Sigmoid colon (tissue), 7 donors: ENCODE measurements at places on chromosomes 12 and 14. TPM values are rescaled to one million over a fixed set of nuclear protein-coding genes. Genes with fewer than 3 reads are reported as not detected.

DNA sequence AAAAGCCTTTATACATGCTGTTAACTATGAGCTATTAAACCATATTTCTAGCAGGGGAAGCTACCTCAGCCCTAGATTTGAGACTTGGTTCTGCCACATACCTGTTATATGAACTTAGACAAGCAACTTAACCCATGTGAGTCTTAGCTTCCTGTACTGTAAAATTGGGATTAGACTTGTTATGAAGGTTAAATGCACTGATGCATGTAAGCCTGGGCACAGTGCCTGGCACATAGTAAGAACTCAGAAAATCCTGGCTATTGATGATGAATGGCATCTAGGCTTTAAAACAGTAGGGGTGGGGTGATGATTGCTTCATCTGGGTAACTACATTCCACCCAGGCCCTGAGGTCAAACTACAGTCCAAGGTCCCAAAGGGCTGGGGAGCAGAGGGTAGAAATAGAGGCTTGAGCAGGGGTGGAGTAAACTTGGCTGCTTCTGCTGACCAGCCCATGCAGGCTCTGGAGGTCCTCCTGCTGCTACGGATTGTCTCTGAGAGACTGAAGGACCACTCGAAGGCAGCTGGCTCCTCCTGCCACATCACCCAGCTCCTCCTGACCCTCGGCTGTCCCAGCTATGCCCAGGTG, 11.3 kb downstream of the ESPL1 start:
- no peaks in the 10 kb centered on the region for H3K27me3 ChIP-seq
- no peak for DNase-seq
- H3K4me3 ChIP-seq, result no peak overlapping the region
- no peaks in the 10 kb centered on the region for H3K4me1 ChIP-seq
- no peak overlapping the region for H3K27ac ChIP-seq
- H3K36me3 ChIP-seq, result no peaks in the 10 kb centered on the region

DNA sequence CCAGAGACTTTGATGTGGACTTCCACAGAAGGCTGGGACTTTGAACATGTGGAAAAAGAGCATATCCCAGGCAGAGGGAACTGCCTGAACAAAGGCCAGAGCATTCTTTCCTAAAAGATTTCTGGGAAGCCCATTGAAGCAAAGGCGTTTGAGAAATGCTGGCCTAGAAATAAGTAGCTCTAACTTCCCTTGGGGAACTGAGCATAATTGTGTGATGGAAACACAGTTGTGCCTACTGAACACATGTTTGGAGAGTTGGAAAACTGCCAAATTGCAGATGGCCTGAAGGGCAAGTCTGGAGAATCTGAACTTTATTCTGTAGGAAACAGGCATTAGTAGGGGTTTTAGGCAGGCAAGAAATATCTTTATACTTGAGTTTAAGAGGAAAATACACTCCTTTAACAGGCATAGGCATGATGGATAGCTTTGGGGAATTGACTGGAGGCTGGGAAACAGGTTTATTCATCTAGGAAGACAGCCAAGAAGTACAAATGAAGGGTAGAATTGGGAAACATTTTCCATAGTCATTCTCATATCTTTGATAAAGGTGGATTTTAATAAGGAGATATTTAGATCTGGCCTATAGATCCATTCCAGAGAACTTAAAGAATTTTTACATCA, 134.1 kb downstream of the TPH2 start:
- no peak overlapping the region for H3K4me3 ChIP-seq
- H3K36me3 ChIP-seq, result no peaks in the 10 kb centered on the region

- no peaks in the 10 kb centered on the region for H3K36me3 ChIP-seq
- no peak overlapping the region for H3K27ac ChIP-seq
- no peak overlapping the region for H3K4me3 ChIP-seq
- no peaks in the 10 kb centered on the region for H3K27me3 ChIP-seq
- H3K4me1 ChIP-seq, result no peaks in the 10 kb centered on the region
Observed at GRCh38 chr12:92295523-92295922, 149.9 kb upstream of the BTG1 start.

DNA sequence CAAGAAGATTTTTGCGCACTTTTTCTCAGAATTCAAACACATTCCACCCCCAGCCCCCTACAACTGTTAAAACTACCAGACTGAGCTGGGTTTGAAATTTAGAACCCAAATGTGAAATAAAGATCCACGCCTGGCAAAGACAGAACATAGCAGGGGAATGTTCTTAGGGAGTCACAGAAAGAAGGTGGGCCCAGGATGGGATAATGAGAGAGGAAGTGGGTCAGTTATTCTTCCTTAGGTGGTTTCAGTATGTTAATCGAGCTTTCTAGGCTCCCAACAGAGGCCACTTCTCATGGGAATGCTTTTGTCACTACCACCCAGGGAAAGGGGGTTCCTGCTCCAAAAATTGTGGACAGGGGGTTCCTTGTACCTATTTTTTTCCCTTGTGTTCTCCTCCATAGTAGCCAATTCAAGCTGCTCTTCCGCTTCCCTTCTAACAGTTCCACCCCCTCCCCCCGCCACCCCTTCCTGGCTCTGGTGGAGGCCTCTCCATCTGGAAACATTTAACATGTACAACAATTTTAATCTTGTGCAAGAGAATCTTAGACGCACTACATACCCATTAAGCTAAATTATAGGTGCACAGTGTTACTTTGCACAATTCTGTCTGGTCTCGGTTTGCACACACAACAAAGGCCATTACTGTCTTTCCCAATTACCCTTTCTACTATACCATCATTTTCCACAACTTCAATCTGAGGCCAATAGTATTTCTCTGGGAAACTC, 218.1 kb downstream of the MON2 start:
- no peaks in the 10 kb centered on the region for H3K27me3 ChIP-seq
- H3K27ac ChIP-seq, result peak overlapping the region; percentile 68
- no peak overlapping the region for H3K4me3 ChIP-seq
- peaks cover 10% of the 10 kb centered on the region for H3K4me1 ChIP-seq
- H3K36me3 ChIP-seq, result no peaks in the 10 kb centered on the region
- DNase-seq, result peak; percentile 91

DNA sequence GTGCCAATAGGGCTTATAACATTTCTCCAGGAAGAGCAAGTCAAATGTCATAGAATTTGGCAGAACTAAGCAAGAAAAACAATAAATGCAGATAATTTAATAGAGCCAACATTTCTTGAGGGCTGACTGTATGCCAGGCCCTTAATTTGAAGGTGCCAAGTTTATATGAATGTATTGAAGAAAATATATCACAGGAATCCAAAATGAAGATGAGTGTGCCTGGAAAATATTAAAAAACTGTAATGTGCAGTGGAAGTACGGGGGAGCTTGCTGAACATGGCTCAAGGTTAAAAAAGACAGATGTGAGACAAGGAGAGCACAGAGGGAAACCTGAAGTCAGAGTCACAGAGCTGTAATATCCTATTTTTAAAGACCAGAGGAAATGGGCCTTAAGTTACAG, 16.4 kb downstream of the NR1H4 start:
- no peak overlapping the region for H3K4me3 ChIP-seq
- no peaks in the 10 kb centered on the region for H3K27me3 ChIP-seq
- peak overlapping the region; percentile 41 for H3K27ac ChIP-seq
- DNase-seq, result no peak
- H3K4me1 ChIP-seq, result peaks cover 24% of the 10 kb centered on the region

DNA sequence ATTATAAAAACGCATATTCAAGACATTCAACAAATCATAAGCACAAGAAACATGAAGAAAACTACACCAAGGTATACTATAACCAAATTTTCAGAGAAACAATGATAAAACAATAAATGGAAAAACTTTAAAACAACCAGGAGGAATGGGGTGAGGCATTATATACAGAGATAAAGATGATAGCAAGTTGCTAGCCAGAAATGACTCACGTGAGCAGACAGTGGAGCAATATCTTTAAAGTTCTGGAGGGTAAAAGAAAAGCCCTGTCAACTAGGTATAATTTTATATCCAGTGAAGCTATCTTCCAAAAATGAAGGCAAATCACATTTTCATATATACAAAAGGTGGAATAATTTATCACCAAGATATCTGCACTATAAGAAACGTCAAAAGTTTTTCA, 97.8 kb upstream of the PCED1B start:
- no peaks in the 10 kb centered on the region for H3K4me1 ChIP-seq
- no peak overlapping the region for H3K4me3 ChIP-seq
- no peaks in the 10 kb centered on the region for H3K36me3 ChIP-seq
- DNase-seq, result no peak

DNA sequence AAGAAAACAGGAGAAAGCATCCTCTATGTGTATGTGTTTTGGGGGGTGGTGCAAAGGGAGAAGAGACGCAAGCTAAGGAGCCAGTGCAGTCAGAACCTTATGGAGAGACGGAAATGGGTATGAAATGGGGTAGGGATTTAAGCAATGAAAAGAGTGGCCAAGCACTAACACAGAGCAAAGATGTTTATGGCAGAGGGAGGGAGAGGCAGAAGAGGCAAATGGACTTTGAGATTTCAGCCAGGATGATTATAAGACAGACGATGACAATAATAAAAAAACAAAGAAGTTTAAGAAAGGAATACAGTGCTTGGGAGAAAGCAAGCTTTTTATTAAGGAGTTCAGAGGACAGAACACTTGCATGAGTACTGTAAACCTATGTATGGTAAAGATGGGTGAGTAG, 44.6 kb downstream of the DCAF5 start:
- peaks cover 4% of the 10 kb centered on the region for H3K36me3 ChIP-seq
- DNase-seq, result no peak
- H3K4me1 ChIP-seq, result no peaks in the 10 kb centered on the region
- no peak overlapping the region for H3K4me3 ChIP-seq
- H3K27ac ChIP-seq, result no peak overlapping the region

- H3K4me3 ChIP-seq, result no peak overlapping the region
- no peaks in the 10 kb centered on the region for H3K4me1 ChIP-seq
- no peak overlapping the region for H3K27ac ChIP-seq
Observed at GRCh38 chr12:75699251-75699650, 187.8 kb upstream of the KRR1 start.

DNA sequence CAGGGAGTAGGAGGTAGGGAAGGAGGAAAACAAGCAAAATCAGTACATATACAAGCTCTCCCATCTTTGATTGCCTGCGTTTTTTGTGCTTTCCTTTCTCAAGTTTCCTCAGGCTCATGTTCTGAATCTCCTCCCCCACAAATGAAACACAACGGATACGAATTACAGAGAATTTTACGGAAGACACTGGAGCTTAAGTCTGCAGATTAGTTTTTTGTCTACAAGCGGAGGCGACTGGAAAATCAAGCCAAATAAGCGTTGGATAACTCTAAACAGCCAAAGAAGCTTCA, 612 bp downstream of the WBP11 start:
- peaks cover 2% of the 10 kb centered on the region for H3K36me3 ChIP-seq
- peak overlapping the region; percentile 95 for H3K27ac ChIP-seq
- H3K4me1 ChIP-seq, result no peaks in the 10 kb centered on the region
- H3K27me3 ChIP-seq, result no peaks in the 10 kb centered on the region
- peak overlapping the region; percentile 74 for H3K4me3 ChIP-seq

The SEL1L gene
- 52.5 TPM for total RNA-seq

The NGB gene
- 9.5 TPM for total RNA-seq

The KCNJ8 gene
- total RNA-seq, result 20.3 TPM
